Suppressor macrophage treated with lipopolysaccharide for 1 hour (primary cell): ENCODE measurements at places on chromosomes 11 and 22.

DNA sequence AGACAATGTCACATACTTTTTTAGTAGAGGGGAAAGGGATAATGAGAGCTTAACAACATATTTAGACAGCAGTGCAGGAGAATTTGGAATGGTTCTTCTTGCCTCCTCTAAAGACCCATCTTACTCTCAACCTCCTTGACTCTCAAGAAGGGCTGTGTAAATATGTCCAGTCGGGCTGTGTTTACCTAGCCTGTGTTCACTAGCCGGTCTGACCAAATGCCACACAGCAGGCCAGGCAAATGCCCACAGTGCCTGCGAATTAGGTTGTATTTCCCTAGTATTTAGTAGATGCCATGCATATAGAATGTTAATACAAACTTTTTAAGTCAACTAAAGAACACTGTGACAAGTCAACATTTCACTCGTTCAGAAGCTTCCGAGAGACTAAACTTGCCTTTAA lies 51.4 kb upstream of the MTMR2 start:
- DNase-seq, result no peak

DNA sequence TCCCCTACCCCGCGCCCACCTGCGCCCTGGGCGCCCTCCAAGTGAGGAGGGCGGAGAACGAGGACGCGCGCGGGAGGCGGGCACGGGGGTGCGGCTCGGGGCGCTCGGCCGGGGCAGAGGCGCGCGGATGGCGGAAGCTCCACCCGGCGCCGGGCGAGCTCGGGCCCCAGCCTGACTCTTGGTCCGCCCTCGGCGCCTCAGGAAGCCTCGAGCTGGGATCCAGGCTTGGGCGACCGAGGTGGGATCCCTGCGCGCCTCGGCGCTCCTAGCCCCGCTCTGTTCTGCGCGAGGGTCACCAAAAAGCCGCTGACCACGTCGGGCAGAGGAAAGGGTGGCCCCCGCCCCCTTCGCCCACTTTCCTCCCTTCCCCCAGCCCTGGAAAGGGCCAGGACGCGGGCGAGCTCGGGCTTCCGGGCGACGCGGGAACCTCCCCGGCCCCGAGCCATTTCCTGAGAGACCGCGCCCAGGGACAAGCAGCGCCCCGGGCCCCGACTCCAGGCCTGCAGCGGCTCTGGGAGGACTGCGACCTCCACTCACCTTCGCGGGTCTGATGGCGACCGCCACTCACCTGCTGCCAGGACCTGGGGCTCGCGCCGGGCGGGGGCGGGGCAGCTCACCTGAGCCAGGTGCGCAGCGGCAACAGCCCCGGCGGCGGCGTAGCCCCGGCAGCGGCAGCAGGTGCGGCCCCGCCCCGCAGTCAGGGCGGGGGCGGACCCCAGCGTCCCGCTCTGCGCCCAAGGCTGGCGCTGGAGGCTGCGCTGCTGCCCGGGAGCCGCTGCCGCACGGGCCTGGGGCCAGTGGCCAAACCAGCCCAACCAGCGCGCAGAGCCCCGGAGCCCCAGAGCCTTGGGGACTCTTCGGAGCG lies 2.2 kb upstream of the SIGIRR start:
- DNase-seq, result peak; percentile 68

DNA sequence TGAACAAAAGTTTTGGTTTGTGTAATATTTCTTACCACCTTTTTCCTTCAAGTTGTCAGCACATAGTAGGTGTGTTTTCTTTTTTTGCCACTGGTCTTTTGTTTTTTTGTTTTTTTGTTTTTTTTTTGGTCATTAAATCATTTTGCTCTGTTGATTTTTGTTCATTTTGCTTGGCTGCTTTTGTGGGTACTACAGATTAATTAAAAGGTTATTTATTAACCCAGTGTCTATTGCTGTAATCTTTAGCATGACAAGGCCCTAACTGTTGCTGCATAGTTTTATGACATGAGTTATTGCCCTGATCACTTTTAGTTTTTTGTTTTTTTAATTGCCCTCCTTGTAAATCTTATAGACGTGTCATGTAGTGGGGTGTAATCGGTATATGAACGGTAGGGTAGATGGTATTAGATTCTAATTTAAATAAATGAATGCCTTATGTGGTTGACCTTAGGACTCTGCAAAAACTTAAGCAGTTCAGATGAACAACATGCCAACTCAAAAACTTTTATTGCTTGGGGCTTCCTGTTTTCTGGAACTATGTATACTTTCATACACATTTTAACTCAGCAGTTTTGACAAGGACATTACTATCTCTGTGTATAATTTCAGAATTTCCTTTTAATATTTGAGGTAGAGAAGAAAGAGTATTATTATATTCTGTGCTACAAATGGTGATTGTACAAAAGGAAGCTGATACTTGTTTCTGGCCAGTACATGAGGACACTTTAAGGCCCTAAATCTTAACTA lies 7.9 kb downstream of the EWSR1 start:
- no peak for DNase-seq

GRCh38 chr11:16797776-16798175 lies 59.3 kb downstream of the C11orf58 start:
- DNase-seq, result peak; percentile 75

- no peak for DNase-seq
Measured at GRCh38 chr11:122032317-122032716, 83.7 kb downstream of the BLID start.

DNA sequence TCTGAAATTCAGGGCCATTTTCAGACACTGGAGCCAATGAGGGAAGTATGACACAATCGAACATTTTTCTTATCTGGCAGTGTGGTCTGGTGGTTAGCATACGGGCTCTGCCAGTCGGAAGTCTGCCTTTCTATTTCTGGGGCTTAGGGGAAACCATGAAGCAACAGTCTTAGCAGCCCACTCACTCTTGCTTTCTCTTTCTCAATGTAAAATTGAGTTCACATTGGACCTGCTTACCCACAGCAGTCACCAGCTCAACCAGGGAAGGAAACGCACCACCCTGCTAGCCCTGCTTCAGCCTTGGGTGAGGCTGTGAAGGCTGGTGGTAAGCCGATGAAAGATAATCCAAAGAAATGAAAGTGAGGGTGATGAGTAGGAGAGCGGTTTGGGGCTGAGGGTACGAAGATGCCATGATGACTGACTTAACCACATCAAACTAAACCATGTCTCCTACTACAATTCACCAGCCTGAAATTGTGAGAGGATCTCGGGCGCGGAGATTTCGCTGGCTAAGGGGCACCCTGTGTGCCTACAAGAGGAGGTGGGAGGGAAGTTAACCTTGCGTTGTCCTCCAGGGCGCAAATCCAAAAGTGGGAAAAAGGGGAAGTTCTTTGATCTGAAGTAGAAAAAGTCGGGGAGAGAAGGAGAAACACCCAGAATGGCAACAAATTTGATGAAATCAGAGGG lies 2.0 kb upstream of the LMO2 start:
- peak; percentile 90 for DNase-seq

- DNase-seq, result no peak
Measured at GRCh38 chr11:13343067-13343466, 65.5 kb downstream of the BMAL1 start.

GRCh38 chr11:70630816-70631623 lies 232.7 kb downstream of the CTTN start:
- no peak for DNase-seq

- no peak for DNase-seq
Measured at GRCh38 chr11:63552921-63553320, 10.3 kb downstream of the PLAAT2 start.

- no peak for DNase-seq
Measured at GRCh38 chr22:31393893-31394292, 5.5 kb upstream of the DRG1 start.

DNA sequence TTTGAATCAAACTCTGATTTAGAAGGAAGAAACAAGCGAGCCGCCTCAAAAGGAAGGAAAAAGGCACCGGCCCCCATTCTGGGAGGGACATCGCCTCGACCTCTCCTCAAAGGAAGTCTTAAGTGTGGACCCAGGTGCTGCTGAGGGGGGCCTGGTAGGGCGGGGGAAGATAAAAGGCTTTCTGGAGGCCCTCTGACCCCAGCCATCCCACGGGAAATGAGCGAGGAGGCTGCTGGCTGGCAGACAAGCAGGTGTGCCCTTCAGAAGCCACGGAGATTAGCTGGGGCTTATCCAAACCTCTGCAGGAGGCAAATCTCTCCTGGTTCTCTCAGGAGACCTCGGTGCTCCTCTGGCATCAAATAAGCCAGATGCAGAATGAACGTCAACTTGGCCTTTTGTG lies 171.4 kb upstream of the BLID start:
- DNase-seq, result no peak

GRCh38 chr11:31863170-31863832 lies 52.2 kb upstream of the PAX6 start:
- DNase-seq, result no peak

GRCh38 chr11:96267496-96268032 lies 75.4 kb downstream of the MAML2 start:
- DNase-seq, result peak; percentile 84

GRCh38 chr11:62383822-62384221 lies 35.0 kb upstream of the SCGB1A1 start:
- no peak for DNase-seq

- DNase-seq, result no peak
Measured at GRCh38 chr11:24056051-24056450, 440.8 kb upstream of the LUZP2 start.

DNA sequence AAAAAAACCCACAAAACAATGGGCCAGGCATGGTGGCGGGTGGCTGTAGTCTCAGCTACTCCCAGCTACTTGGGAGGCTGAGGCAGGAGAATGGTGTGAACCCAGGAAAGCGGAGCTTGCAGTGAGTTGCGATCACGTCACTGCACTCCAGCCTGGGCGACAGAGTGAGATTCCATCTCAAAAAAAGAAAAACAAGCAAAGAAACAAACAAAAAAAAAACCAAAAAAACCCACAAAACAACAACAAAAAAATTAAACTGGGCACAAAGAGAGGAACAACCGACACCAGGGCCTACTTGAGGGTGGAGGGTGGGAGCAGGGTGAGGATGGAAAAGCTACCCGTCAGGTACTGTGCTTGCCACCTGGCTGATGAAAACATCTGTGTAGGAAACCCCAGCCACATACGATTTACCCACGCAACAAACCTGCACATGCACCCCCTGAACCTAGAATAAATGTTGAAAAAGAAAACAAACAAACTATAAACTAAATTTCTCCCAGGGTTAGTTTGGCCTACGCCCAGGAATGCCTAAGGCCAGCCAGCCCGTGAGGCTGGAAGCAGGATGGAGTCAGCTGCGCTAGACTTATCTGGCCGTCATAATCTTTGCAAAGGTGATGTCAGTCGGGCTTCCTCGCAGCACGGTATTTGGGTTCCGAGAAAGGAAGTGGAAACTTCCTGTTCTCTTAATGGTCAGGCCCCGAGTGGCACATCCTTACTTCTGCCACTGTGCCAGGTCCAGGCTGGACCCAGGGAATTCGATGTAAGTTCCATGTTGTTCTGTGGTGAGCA lies 21.9 kb upstream of the CYB5R3 start:
- peak; percentile 57 for DNase-seq

GRCh38 chr11:18229501-18229900 lies 7.1 kb downstream of the SAA4 start:
- no peak for DNase-seq

DNA sequence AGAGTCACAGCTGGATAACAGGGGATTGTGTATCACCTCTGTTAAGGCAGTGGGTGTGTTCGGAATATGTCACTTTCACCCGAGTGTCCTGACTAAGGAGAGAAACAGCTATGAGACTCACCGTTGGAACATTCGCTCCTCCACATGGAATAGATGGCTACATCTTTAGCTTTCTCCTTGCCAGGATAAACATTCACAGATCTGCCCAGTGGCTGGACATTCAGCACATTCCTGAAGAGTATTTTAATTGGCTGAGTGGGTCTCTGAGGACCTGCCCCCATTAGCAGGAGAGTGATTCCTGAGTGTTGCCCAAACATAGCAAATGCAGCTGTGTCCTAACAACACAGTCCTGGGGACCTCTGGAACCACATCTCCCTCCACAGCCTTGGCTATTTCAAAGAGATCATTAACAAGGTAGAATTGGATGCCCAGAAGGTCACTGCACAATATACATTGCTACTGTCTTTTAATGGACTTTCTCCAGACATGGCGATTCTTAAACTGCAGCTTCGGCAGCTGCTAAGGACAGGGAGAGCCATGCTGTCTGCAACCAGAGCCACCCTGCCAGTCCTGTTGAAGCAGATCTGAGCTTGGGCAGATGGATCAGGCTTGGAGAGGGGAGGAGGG lies 435.0 kb upstream of the CADM1 start:
- DNase-seq, result no peak

DNA sequence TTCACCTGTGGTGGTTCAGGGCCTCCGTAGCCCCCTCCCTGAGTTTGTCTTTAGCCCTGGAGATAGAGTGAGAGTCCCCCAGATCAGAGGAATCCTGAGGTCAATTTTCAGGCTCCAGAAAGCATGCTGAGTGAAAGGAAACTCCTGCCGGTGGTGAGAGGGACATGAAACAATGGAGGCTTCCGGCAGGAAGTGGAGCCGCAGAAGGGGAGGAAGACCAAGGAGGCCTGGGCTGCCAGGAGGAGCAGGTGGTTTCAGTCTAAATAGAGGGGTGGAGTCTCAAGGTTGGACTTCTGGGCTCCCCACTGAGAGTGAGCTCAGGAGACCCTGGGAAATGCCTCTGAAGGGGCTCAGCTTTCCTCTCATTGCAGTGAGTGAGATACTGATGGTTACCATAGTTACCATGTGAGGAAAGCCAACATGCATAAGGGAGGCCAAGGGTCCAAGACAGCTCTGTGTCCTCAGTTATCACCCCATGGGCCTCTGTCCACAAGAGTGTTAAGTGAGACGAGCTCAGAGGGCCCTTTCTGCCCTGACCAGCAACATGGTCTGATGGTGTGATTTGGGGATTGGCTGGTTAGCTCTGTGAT lies 10.7 kb downstream of the SLCO2B1 start:
- DNase-seq, result no peak

DNA sequence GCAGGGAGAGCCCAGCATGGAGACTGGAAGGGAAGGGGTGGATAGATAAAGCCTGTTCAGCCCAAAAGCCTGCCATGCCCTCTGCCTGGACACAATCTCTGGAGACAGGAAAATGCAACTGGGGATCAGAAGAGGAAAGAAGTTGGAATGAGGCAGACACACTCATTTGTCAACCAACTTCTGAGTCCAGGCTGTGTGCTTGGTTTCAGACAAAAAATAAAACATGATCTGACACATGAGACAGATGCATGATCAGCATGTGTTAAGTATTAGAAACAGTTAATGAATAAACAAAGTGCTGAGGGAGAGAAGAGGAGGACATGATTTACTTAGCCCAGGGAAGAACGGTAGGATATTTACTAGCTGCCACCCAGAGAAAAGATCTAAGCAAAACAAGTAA lies 839 bp downstream of the LRRN4CL start:
- DNase-seq, result no peak

DNA sequence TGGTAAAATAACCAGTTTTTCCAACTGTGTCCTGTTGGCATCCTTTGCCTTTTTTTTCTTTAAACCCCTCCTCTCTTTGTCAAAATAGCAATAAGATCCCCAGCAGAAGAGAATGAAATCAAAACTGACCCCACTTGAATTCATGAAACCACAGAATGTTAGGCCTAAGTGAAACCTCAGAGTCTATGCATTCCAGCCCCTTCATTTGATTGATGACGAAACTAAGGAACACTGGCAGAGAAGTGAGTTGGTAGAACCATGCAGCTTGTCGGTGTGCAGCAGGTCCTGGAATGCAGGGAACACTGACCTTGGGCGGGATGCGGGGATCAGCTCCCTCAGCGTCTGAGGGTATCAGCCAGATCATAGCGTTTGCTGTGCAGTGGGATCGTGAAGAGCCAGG lies 57.5 kb downstream of the GRK3 start:
- DNase-seq, result no peak
